ENCODE measurements at places on chromosomes 5 and 9.

DNA sequence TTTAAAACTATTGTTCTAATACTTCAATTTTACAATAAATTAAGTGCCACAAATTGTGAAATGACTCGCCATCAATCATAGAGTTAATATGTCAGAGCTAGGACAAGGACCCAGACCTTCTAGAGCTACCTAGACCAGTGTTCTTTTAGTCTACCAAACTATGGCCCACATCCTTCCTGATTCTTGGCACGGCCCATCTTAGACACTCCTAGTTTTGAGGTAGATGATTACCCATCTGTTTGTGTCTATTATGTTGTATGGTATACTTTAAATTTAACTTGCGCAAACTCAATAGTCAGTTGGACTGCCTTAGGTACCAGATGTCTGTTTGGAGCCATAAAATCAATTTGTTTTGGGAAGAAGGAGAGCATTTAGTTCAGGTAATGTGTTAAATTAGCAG, 17.5 kb downstream of the CDC26 start:
- DNase-seq, result no peak

- no peak for DNase-seq
Observed at GRCh38 chr9:693201-694091, 148.1 kb upstream of the DMRT1 start.

DNA sequence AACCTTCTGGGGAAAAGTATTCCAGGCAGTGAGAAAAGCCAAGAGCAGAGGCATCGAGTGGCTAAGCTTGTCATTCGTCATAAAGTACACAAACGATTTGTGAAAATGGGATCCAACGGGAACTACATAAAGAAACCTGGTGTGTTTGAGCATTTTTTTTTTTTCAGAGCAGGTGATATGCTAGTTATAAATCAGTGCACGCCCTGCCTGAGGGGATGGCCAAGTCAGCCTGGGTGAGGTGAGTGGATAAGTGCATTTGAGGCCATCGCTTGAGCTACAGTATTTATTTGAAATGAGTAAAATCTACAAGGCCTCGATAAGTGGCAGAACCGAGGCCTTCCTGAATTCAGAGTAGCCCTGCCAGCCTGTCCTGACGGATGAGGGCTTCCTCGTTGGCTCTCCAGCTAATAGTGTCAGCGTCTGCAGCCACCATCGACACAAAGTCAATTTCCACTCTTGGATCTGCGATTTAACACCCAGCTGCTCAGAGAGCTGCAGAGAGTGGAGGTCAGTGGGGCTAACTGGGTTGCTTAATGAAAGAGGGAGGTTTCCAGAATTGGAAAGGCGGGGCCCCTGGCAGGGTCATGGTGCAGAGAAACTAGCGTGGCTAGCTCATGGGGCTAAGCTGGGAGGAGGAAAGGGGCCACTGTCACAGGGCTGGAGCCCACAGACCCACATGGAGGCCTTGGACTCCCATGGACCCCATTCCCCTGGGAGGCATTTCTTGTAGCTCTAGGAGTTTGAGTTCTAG, 27.3 kb downstream of the PPARGC1B start:
- no peak for DNase-seq

- no peak for DNase-seq
Observed at GRCh38 chr9:21412107-21412506, 3.2 kb downstream of the IFNA8 start.

DNA sequence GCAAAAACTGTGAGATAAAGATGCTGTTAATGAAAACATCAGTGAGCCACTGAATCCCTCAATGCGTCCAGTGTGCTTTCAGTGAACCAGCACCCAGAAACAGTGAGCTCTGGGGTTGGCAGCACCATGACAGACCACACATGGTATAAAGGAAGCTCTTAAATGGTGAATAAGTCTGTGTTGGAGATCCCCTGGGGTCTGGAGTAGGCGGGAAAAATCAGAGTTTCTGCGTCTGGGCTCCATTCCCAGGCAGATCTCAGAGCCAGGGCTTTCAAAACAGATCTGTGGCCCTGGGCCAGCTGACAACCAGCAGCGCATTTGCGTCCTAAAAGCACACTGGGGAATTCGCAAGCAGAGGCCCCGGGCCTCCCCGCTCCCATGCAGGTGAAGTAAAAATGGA, 233.5 kb downstream of the FRMD3 start:
- no peak for DNase-seq

DNA sequence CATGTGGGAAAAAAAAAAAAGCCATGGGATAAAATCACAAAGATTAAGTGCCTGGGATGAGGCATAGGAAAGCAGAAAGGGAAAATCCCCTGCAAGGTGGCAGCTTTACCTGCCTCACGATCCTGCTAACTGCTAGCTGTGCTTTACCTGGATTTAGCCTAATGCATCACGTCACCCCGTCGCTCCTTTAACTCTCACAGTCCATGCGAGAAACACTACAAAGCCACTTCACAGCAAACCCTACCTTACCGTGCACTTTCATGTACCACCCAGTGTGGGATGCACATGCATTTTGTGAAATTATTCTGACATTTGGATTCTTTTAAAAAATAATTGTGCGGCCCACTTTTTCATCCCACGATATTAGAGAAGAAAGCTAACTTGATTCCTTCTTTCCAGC, 31.0 kb downstream of the ATPSCKMT start:
- DNase-seq, result no peak

DNA sequence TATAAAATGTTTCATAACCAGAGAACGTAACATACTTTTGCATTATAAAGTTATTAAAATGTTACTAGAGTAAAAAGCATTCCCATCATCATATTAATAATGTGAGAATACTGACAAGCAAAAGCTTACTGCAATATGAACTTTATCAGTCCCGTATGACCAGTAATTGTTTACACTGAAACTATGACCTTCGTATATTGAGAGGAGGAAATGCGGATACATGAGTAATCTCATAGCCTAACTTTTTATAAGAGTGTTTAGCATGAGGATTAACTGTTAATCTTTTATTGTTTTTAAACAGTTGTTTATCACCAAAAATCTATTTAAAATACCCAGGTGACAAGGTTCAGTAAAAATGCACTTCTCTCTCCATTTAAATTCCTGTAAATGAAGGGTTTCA, 272.4 kb downstream of the SLF1 start:
- no peak for DNase-seq

GRCh38 chr5:59064293-59064692, 481.4 kb downstream of the RAB3C start:
- DNase-seq, result no peak

DNA sequence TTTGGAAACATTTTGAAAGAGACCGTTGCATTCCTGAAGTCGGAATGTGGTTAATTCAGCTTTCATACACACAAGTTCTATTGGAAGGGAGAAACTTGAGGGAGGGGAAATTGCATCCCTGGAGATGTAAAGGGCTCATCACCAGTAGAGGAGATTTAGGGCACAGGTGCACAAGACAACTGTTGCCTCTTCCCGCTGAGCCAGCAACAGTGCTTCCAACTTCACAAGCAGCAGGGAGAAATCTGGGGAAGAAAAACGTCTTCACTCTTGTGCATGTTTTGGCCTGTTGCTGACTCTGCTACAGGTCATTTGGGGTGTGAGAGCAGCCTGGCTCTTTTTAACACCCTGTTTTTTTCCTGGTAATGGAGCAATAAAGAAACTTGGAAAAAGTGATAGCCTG, 277.9 kb downstream of the GAS1 start:
- DNase-seq, result no peak

- no peak for DNase-seq
Observed at GRCh38 chr5:93748875-93749397, 7.5 kb upstream of the POU5F2 start.

DNA sequence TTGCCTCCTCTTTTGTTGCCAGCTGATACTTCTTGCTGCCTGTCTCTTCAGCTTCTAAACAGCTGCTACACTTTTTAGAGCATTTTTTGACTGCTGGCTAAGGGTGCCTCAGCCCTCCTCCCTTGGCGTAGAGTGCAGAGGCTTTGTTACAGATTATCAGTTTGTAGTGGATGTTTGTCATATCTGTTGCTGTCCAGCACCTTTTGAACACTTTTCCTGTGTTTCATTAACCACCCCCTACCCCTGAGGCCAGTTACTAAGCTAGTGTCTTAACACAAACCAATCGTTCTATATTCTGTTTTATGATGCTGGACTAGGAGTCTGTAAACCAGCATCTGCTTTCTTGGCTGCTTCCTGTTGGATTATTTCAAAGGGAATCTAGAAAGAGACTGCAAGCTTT, 441.5 kb downstream of the DNAH5 start:
- no peak for DNase-seq

All from activated CD4-positive, alpha-beta memory T cell treated with anti-CD3 and anti-CD28 coated beads, Interleukin-2, amount 10 ng/mL, durations not matched to agents 7 days and 5 days (primary cell).